B cell (primary cell): ENCODE measurements at places on chromosomes 11 and 22. TPM values are rescaled to one million over a fixed set of nuclear protein-coding genes. Genes with fewer than 3 reads are reported as not detected.

Gene CATSPERZ
- 0.39 TPM in 1 of 2 replicates, not detected in the other for polyA plus RNA-seq

Gene LSP1
- 184 and 249 TPM in 2 replicates for polyA plus RNA-seq

GRCh38 chr11:68372625-68373024 is 60.2 kb downstream of the LRP5 start:
- no peak for DNase-seq

DNA sequence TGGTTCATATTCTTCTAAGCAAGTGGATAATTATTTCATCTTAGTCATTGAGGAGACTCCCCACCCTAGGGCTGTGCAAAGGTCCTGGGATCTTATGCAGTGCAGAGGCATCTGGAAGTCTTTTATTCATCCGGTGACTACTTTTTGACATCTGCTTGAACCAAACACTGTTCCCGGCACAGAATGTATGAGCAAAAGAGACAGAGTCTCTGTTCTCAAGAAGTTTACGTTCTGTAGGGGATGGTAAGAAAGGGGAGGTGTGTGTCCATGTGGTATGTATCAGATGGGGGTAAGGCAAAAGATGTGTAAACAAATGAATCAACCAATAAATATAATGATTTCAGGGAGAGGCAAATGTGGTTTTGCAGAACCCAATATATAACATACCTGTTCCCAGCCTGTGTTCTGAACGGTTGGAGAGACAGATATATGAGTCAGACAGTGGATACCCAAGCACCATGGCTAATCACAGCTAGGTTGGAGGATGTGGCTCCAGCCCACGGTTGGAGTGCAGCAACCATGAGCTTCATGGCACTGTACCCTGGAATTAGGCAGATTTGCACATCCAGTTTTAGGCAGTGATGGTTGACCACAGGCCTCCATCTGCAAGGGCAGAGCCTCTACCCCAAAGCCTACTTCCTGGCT is 75.1 kb upstream of the CADM1 start:
- DNase-seq: no peak

DNA sequence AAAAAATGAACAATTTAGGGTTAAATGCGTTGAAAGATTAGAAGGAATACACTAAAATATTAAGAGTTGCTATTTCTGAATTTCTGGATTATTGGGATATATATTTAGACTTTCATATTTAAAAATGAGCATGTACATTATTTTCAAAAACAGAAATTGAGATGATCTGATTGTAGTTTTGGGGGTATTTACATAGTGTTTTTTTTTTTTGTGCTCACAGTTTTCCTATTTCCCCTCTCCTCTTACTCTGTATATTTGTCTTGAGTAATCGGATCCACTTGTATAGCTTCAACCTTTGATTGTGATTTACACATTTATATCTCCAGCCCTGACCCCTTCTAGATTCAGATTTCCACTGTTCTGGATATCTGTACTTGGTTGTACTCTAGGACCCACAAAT is 5.3 kb downstream of the USP47 start:
- no peak for DNase-seq

Gene MPZL3
- 1.4 and 1.5 TPM in 2 replicates for polyA plus RNA-seq
